Lung (tissue), 17 donors: ENCODE measurements at places on chromosomes 7 and 10.

GRCh38 chr10:63537536-63537935 is 16.3 kb downstream of the REEP3 start:
- DNase-seq = no peak

DNA sequence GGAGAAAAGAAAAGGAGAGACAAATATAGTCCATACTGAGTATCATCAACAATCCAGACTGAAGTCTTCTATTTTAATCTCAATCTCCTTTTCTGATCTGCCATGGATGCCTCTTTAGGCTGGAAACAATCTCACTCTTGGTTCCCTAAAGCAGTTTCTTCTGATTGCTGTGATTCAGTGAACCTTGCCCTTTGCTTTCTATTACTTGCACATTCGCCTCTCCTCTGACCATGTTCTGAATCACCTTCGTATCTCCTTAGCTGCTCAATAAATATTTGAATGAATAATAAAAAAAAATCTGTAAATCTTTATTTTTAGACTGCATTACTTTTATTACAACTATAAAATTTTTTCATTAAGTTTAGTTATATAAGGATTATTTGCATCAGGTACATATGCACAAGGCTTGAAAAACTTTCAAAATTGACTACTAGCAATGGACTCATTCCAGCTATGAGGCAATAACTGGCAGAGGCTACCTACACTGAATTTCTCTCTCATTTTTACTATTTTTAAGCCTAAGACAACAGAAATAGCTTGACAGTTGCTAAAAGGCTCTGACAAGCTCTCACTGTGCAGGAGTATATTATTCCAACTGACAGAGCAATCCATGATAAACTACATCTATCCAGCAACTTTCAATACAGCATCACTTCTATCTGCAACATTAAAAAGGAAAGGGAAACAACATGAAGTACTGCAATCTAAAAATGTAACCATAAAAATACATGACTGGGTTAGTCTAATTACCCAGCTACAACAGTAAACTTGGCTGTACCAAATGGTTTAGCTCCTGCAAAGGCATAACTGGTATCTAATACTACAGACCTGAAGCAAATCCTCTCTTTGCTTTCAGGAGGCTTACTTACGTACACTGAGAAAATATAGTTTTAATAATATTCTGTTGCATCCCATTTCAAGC is 25.6 kb downstream of the TM9SF3 start:
- DNase-seq = peak; percentile 16

- no peak for DNase-seq
These were observed 164.4 kb downstream of the MDFIC start for GRCh38 chr7:115086146-115086841.

- no peak for DNase-seq
These were observed 27.2 kb upstream of the ZNF273 start for GRCh38 chr7:64875658-64876406.

GRCh38 chr7:108380517-108380916 is 75.7 kb downstream of the NRCAM start:
- no peak for DNase-seq

DNA sequence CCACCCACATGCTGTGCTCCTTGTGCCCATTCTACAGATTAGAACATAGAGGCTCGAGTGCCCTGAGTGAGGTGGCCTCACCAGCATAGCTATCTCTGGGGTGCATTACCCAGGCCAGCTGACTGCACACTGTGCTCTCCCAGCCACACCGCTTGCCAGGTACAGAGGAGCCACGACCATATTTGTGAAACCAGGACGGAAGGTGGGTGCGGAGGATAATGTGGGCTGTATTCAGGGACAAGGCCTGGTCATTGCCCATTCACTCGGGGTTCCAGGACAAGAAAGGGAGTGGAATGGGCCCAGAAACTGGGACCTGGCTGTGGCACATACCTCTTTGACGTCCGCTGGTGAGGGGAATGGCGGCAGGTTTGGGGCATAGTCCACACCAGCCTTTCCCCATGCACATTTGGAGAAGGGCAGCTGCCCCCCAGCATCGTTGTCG is 236.0 kb downstream of the TNS3 start:
- DNase-seq = no peak

GRCh38 chr7:84781838-84782237 is 405.0 kb downstream of the SEMA3D start:
- no peak for DNase-seq

GRCh38 chr7:122143376-122143750 is 686 bp downstream of the AASS start:
- DNase-seq = no peak

- DNase-seq = peak; percentile 97
These were observed 251.5 kb downstream of the LRMDA start for GRCh38 chr10:75682649-75683557.

- peak; percentile 38 for DNase-seq
These were observed 6.5 kb downstream of the VSIR start for GRCh38 chr10:71766717-71767419.

GRCh38 chr10:36181426-36182178 is 539.5 kb upstream of the FZD8 start:
- no peak for DNase-seq

DNA sequence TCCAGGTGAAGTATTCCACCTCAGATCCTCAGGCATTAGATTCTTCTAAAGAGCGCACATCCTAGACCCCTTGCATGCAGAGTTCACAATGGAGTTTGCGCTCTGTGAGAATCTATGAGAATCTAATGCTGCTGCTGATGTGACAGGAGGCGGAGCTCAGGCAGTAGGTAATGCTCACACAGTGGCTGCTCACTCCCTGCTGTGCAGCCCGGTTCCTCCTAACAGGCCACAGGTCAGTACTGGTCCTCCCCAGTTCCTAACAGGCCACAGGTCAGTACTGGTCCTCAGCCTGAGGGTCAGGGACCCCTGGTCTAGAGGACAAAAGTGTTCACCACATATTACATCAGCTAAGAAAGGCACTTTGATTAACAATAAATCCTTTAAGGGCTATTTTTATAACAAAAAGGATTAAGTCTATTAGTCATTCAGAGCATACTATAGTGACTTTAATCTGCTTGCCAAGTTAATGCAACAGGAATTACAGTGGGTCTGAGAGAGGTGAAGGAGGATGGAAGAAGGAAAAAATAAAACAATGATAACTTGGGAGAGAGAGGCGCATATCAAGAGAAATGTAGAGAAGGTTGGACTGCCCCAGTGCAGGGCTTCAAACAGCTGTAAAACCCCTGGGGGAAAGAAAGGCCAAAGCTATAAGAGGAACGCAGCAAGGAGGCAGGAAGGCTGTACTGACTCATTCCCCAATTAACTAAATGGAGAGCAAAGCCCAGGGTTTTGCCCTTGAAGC is 49.2 kb downstream of the CUL2 start:
- no peak for DNase-seq

- DNase-seq = no peak
These were observed 97.3 kb downstream of the CLEC2L start for GRCh38 chr7:139620676-139621344.

- DNase-seq = no peak
These were observed 70.0 kb downstream of the VOPP1 start for GRCh38 chr7:55502124-55502857.

DNA sequence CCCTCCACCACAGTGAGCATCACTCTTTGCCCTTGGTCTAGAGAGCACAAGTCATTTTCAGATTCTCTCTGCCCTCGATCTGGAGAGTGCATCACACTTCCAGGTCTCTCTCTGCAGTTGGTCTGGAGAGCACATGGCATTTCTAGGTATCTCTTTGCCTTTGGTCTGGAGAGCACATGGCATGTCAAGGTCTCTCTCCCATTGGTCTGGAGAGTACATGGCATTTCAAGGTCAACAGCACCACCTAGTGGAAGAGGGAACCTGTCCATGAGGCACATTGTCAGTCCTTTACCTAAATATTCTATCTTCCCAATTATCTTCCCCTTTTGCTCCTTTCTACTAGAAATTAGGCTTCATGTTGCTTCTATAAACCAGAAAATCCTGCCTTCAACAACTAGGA is 1139.4 kb downstream of the XPNPEP1 start:
- DNase-seq = peak; percentile 25

GRCh38 chr10:44640429-44640828 is 255.5 kb upstream of the CXCL12 start:
- DNase-seq = peak; percentile 17

GRCh38 chr10:35367107-35367859 is 31.0 kb downstream of the CCNY start:
- DNase-seq = no peak

- no peak for DNase-seq
These were observed 715.2 kb downstream of the SUGCT start for GRCh38 chr7:40850017-40850416.

- DNase-seq = peak; percentile 47
These were observed 975 bp downstream of the CNTNAP2 start for GRCh38 chr7:146117576-146117975.

- no peak for DNase-seq
These were observed 173.6 kb downstream of the ADAM12 start for GRCh38 chr10:126214679-126215078.

- no peak for DNase-seq
These were observed 74.9 kb downstream of the FAM53B start for GRCh38 chr10:124669141-124669823.

GRCh38 chr7:146503844-146504243 is 387.2 kb downstream of the CNTNAP2 start:
- DNase-seq = no peak

DNA sequence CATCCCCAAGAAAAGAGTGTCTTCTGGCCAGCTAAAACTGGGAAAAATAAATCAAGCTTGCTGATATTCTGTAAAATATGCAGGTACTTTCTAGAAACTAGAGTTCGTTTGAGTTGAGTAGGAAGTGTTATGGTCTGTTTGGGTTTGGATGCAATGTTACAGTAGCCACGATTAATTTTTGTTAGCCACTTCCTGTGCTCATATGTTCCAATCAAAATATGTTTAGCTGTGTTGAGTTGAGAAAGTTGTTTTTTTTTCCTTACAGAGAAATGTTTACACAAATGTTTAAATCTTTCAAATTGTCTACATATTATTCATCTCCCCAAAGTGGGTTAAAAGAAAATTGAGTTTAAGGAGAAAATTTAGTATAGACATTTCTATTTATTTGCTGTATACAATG is 11.3 kb upstream of the LAMB1 start:
- DNase-seq = no peak

GRCh38 chr7:135620980-135621850 is 41.1 kb upstream of the STMP1 start:
- peak; percentile 87 for DNase-seq

DNA sequence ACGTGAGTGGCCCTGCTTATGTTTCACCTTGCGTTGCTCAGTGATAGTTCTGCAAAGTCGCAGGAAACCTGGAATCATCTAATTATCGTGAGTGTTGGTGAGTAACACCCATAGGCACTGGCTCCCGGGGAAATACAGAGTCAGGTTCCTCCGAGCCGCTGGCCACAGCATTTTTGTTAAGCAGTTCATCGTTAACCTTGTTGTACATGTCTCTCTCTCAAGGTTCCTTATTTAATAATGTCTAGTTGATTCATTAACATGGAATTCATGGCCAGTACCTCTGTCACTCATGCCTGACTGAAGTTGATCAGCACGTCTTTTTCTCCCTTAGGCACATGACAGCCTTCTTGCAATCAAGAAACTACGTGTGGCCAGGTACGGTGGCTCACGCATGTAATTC is 3.1 kb upstream of the ZFAND2A start:
- no peak for DNase-seq

DNA sequence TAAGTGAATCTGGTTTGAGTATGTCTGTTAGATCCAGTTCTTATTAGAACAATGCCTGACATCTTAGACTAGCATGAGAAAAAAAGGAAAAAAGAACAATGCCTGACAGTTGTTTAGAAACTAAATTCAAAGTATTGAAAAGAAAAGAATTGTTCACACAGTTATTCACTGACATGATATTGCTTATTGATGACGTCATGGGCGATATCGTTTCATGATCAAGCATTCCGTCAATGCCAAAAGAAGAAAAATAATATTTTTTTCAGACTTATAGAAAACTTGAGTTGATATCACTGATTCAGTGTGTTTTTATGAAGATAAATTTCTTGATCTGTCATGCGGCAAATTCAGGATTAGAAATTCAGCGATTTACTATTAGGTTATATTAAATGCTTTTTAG is 196.5 kb upstream of the AGR3 start:
- DNase-seq = no peak

DNA sequence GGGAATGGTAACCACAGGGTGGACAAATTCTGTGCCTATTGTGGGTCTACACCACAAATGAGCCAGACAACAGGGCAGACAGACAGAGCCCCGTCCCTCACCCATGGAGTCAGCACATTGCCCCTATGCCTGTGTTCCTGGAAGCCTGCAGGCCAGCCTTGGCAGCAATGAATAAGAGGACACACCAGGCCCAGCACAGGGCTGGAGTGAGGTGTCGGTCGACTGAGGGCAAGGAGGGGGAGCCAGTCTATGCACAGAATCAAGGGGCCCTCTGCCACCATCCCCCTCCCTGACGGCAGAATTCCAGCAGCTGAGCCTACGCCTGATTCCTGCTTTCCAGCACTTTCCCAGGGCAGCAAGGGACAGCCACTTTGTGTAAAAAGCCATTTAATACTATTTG is 98.2 kb downstream of the CALN1 start:
- no peak for DNase-seq

DNA sequence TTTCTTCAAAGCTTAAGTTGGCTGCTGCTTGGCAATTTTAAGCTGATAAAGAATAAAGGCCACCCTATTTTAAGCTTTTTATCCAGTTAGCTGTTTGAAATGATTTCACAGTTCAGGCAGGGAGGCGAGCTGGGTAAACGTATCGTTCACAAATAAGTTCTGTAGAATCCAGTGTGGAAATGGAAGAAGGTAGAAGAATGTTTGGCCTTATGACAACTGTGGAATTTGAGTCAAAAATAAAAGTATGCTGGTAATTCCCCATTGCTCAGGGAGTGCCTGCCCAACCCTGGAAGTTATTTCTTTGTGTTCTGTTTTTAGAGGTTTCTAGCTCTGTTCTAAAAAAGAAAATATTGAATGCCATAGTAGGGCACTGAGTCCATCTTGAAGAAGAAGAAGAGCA is 113.1 kb downstream of the ARL4A start:
- DNase-seq = no peak

- no peak for DNase-seq
These were observed 50.4 kb downstream of the CPED1 start for GRCh38 chr7:121038717-121039509.

GRCh38 chr7:5776894-5777660 is 4.4 kb downstream of the RNF216 start:
- DNase-seq = no peak

DNA sequence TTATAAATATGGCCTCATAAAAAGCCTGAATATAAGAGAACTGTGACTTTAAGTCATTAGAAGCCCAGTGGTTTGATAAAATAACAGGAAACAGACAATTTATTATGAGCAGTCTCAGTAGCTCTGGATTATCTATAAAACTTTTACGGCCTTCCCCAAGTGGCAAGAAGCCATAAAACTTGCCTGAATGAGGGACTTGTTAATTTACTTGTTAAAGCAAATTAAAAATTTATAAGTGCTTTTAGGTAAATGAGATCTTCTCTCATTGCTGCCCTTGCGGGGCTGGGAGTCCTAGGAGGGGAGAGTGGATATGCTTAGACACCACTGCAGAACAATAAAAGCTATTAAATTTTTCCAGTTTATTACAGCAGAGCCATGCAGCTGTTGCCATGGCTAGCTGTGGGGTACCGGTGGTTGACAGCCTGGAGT is 499.9 kb downstream of the AUTS2 start:
- DNase-seq = peak; percentile 24
